Muscle of arm (tissue), 14 donors: ENCODE measurements at places on chromosomes 2 and 18. TPM values are rescaled to one million over a fixed set of nuclear protein-coding genes. Genes with fewer than 3 reads are reported as not detected.

ERMN gene
- not detected for polyA plus RNA-seq

ATP6V1C2 gene
- polyA plus RNA-seq, result 10.3 TPM

SLC5A7 gene
- polyA plus RNA-seq, result not detected

LIPG gene
- 14.4 TPM for polyA plus RNA-seq

CDH2 gene
- polyA plus RNA-seq, result 3.9 TPM

BABAM2 gene
- polyA plus RNA-seq, result 25.7 TPM

PAX8 gene
- 4.8 TPM for polyA plus RNA-seq

TAF4B gene
- polyA plus RNA-seq, result 2.7 TPM

ZBTB7C gene
- polyA plus RNA-seq, result 4.3 TPM
